Activated CD8-positive, alpha-beta memory T cell treated with anti-CD3 and anti-CD28 coated beads for 1 hour (primary cell): ENCODE measurements at places on chromosomes 16 and 17.

GRCh38 chr16:55015181-55015913, 84.7 kb downstream of the IRX5 start:
- DNase-seq = no peak

DNA sequence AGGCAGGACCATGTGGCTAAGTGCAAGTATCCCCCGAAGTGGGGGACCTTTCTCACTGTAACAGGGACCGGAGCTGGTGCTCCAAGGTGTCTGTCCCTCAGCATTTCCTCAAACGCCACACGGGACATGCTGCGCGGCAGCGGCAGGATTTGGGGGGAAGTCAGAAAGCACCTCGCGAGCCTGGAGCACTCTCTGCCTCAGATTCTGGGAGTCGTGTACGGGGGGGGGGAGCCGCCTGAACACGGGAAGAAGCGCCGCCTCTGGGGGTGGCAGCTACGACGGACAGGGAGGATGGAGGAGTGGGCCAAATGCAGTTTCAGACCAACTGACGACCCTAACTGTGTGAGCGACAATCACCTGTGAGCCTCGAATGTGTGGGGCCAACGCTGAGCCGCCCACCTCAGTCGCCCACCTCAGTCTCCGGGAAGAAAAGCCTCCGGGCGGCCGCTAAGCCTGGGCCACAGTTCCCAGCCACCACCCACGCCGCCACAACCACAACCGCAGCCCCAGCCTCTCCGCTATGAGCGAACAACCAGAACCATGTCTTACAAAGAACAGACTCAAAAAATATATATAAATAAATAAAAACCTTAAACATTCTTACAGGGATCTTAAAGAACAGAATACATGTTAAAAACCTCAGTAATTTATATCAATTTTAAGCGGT, 8.8 kb upstream of the TRAP1 start:
- no peak for DNase-seq

- DNase-seq = no peak
These were observed 314.3 kb downstream of the MAP2K6 start for GRCh38 chr17:69728816-69729215.

DNA sequence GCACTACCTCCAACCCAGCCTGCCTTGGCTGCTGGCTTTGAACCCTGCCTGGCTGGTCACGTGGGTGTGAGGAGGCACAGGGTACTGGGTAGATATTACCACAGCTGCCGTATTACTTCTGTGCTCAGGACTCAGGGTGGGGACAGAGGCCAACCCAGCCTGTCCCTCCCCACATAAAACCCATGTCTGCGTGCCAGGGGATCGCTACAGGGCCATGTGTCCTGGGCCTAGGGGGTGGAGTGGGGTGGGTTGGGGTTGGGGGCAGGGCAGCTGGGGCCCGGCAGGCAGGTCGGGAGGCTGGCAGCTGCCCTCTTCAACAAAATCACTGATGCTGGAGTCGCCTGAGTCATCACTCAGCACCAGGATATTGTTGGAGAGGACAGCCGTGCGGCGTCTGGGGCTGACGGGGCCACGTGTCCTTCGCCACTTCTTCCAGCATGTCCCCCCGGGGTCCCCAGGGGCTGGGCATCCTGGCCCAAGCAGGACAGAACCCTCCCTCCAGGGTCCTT, 39.7 kb upstream of the PVALEF start:
- no peak for DNase-seq

GRCh38 chr17:146983-147761, 9.8 kb downstream of the SCGB1C2 start:
- DNase-seq = no peak
